ENCODE measurements at places on chromosomes 5 and 9.

- DNase-seq, result no peak
Observed at GRCh38 chr5:139693676-139694364, 45.7 kb downstream of the CXXC5 start.

DNA sequence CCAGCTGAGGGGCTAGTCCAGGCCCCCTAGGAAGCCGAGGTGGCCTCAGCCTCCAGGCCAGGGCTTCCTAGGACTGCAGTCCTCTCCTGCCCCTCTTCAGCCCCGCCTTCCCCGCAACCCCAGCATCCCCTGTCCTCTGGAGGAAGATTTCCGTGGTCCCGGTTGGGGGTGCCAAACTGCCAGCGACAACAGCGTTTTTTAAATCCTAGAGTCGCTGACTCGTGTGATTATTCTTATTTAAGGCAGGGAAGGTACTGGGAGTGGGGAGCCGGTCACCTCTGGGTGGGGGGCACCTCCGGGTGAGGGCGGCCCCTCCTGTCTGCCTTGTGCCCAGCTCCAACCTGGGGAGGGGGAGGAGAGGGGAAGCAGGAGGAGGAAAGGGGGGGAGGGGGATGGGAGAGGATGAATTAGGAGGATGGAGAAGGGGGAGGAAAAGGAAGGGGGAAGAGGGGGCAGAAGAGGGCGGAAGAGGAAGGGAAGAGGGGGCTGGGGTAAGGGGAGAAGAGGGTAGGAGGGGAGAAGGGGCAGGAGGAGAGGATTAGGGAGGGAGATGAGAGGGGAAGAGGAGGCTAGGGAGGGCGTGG, 173.1 kb upstream of the IER5L start:
- no peak for DNase-seq

DNA sequence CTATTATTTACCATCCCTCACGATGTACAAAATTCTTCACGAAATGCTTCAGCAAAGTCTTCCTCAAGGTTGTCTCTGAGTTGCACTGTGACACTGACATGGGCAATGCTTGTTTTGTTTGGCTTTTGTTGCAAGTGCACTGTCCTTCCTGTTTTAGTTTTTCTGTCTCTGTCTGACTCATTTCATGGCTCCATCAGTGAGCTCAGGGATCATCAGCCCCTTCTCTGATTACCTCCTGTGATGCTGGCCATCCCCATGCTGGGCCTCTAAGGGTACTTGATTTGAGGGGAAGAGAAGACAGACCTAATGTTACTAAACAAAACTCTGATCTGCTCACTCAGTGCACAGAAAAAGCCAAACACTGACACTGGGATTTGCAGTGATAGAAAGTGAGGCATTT, 37.6 kb upstream of the STX17 start:
- DNase-seq, result no peak

- no peak for DNase-seq
Observed at GRCh38 chr5:24059006-24059405, 551.6 kb downstream of the PRDM9 start.

DNA sequence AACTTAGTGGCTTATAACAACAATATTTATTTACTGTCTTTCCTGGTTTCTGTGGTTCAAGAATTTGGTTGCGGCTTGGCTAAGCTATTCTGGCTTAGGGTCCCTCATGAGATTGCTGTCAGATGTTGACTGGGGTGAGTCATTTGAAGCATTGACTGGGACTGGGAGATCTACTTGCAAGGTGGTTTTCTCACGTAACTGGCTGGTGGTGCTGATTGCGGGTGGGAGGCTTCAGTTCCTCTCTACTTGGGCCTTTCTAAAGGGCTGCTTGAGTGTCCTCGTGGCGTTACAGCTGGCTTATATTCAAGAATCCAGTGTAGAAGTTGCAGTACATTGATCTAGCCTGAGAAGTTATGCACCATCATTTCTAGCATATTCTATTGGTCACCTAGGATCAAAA, 218.5 kb upstream of the ELAVL2 start:
- no peak for DNase-seq

- DNase-seq, result peak; percentile 21
Observed at GRCh38 chr5:97846643-97847042, 663.6 kb upstream of the RIOK2 start.

DNA sequence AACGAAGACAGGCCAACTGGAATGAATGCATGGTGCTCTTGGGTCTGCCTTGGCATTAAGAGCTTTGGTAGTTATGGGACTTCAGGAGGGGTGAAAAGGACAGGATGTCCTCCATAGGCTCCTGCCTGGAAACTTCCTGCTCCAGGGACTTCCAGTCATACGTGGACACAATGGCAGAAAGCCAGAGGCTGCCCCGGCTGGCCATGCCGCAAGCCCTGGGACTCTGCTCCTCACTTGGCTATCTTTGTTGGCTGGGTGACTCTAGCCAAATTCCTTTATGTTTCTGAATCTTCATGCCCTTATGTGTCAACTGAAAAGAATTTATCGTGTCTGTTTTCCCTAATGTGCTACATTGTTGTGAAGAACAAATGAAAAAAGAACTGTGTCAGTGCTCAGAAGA, 136.9 kb downstream of the SIL1 start:
- peak; percentile 38 for DNase-seq

GRCh38 chr5:35182486-35182885, 47.8 kb downstream of the PRLR start:
- DNase-seq, result no peak

GRCh38 chr5:159096243-159096923, 3.3 kb downstream of the EBF1 start:
- no peak for DNase-seq

All from bronchial epithelial cell (primary cell).